ENCODE measurements at places on chromosomes 3 and 15. TPM values are rescaled to one million over a fixed set of nuclear protein-coding genes. Genes with fewer than 3 reads are reported as not detected.

- no peak for DNase-seq
Measured at GRCh38 chr3:58025837-58026569, 17.8 kb downstream of the FLNB start.

DNA sequence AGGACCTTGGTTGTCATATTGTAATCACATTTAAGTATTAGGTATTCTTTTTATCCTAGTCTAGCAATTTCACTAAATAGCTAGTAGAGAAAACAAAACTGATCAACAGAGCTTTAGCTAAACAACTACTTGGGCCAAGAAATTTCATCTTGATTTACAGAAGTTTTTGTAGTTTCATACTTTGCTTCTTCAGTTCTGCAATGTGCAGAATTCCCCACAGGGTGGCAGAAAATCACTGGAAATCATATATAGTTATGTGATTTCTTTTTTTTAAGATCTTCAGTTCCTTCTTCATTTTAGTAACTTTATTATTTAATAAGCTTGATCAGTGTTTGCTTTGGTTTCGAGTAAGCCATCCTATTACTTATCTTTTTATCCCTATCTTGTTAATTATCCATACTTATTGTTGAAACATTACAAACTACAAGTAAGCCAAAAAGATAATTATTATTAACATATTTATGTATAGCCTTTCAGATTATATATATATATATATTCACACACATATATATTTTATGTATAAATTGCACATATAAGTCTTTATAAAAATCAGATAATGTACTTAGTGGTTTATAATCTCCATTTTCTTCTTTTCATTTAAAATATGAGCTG is 2.2 kb upstream of the BNIP2 start:
- peak; percentile 65 for DNase-seq

DNA sequence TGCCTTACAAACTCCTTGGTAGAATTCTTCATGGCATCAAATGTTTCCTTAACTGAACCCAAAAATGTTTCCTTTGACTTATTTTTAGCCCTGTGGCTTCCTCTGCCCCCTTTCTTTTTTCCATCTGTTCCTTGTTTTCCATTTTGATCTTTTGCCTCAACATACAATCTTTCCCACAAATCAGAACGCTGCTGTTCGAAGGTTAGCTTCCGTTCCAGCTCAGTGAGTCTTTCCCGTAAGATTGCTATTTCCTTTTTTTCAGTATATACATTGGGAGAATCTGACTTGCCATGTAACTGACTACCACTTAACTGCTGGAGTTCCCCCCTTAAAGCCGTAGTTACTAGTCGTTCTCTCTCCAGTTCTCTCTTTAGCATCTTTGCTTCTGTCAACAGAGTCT is 41.2 kb downstream of the PIGB start:
- DNase-seq, result no peak

GRCh38 chr15:27746401-27746955 is 352.6 kb downstream of the OCA2 start:
- DNase-seq, result no peak

GRCh38 chr3:51958603-51959521 is 3.7 kb downstream of the GPR62 start:
- DNase-seq, result no peak

DNA sequence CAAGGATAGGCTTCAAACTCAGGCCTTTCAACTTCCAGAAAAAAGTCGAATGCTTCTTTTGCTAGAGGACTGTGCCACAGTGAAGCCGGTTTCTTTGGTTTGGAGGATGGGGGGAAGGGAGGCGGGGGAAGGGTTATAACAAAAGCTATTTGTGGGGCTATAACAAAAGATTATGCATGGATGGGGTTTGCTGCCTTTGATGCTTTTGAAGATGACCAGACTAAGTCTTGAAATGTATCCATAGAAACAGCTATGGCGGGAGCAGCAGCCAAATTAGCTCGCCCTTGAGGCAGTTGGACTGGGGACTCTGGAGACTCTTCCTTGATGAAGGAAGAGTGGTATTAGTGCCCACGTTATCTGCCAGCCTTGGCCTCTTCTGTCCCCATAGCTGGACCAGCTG is 47.5 kb downstream of the SRGAP3 start:
- no peak for DNase-seq

DNA sequence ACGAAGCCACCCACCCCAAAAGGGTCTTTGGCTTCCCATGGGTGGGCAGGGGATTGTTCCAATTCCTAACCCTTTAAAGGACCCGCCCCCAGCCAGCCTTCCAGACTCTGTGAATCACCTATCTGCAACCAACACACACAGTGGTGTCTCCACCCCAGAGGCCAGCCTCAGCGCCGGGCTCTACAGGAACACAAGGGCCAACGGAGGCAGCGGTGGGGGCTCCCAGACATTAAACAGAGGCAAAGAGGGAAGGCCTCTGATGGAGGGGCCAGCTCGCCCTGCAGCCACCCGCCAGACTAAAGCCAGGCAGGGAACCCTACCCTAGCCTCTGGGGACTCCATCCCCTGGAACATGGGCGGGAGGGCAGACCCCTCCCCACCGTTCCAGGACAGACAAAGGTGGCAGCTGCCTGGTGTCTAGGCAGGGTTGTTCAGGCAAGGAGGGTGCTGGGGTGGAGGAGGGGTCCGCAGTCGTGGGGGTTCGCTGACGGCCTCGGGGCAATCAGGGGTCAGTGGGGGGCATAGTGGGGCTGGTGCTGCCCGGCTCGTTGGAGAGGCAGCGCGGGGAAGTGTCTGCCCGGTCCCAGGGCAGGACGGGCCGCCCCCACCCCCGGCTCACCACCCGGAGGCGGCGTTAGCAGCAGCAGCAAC is 448 bp downstream of the SHISA5 start:
- DNase-seq, result no peak

OXNAD1 gene
- polyA plus RNA-seq, result 34.4 TPM

DPPA2 gene
- 0.62 TPM for polyA plus RNA-seq

GOLGA6A gene
- polyA plus RNA-seq, result 0.09 TPM

ZCWPW2 gene
- polyA plus RNA-seq, result 1.4 TPM

TP63 gene
- 47.1 TPM for polyA plus RNA-seq

FOXB1 gene
- 0.16 TPM for polyA plus RNA-seq

CERS3 gene
- polyA plus RNA-seq, result 2.2 TPM
